Activated CD4-positive, alpha-beta T cell treated with anti-CD3 and anti-CD28 coated beads for 24 hours (primary cell): ENCODE measurements at places on chromosomes 13 and 19.

GRCh38 chr19:28785971-28786370, 427.0 kb downstream of the UQCRFS1 start:
- DNase-seq, result no peak

GRCh38 chr19:35328851-35329285, at the start of gene CD22:
TSS of gene CD22 (plus strand) at chr19:35329187. CDS start at chr19:35332041, 2,854 bp downstream.
- no peak for DNase-seq

DNA sequence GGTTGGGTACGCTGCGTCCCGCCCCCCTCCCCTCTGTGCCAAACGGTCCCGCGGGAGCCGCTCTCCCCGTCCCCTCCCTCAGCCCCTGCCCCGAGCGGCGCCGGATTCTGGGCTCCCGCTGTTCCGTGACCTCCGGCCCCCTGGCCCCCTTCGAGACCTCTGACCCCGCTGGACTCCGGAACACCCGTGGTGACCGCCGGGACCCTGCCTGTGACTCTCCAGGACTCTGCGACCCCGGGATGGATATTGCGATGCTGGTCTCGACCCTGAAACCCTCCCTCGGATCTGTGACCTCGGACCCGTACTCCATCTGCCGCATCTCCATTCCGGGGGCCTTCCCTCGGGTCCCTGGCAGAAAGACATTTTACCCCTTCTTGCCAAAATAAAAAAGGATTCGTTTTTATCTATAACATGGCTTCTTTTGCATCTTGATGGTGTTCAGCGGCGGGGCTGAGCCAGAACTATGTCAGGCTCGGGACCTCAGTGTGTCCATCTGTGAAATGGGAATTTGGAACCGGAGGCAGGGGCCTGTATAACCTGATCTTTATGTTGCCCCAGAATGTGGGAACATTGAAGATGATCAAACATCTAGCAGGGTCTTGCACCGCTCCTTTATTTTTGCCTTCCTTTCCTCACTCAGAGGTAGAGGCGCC, 654 bp upstream of the MEGF8 start:
- no peak for DNase-seq

DNA sequence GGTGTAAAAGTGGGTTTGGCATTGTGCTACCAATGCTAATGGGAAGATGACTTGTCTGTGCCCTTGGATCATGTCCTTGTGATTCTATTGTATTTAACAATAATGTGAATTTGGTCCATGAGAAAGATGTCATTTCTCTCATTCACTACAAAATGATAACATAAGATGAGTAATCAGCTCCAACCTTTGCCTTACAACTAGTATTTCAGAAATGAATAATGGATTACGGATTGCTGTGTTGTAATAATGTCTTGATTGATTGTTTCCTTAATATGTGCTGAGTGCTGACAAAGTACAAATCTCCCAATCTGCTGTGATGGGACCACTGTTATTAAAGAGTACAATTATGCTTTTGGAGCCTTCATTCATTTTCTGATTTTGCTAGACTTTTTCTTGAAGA, 375.0 kb downstream of the PCDH9 start:
- DNase-seq, result no peak

GRCh38 chr13:30299786-30300185, 7.6 kb downstream of the KATNAL1 start:
- DNase-seq, result no peak

DNA sequence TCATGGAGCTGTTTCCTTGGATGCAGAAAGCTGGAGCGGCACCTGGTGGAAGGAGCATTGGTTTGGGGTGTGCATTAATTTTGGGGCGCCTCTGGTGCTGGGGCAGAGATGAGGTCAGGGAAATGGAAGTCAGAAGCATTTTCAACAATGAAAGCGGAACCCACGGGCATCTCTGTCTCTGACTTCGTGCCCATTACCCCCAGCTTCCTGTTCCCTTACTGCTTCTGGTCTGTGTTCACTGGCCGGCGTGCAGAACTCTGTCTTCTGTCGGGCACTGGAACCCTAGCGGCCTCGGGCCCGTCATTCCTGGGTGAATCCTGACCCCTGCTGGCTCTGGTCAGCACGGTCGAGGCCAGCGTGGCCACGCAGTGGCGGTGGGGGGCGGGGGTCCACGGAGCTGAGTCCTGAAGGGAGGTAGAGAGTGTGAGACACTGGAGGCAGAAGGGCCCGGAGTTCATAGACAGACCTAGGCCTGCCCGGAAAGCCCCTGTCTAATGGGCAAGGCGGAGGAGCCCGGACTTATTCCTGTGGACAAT, 7.9 kb upstream of the LINGO3 start:
- DNase-seq, result no peak

- DNase-seq, result no peak
Observed at GRCh38 chr19:31255174-31255799, 93.9 kb downstream of the TSHZ3 start.

DNA sequence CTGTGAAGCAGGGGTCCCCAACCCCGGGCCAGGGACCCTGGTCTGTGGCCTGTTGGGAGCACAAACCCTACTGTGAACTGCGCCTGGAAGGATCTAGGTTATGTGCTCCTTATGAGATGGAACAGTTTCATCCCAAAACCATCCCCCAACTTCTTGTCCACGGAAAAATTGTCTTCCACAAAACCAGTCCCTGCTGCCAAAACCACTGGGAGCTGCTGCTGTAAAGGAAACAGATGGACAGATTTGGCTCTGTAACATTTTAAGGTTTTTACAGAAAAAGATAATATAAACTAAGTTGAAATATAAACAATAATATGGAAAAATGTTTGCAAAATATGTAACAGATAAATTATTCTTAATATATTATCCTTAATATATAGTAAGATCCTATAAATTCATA, 73.7 kb downstream of the COG6 start:
- DNase-seq, result no peak

DNA sequence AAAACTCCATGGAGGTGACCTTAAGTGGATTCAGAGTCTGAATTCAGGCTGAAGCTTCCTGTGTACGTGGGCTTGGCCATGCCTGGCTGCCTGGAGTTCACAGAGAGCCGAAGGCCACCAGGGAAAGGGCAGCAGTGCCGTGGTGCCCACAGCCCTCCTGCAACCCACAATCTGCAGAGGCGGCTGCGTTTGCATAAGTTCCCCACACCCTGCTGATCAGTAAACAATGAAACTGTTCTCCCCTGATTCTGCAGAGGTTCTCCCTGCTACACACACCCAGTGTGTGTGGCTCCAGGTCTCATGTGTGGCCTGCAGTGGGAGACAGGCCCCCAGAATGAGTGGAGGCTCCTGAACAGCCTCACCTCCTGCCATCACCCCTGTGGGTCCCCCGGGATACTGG, 126.9 kb upstream of the SLC7A1 start:
- DNase-seq, result no peak

GRCh38 chr13:80101040-80101439, 239.9 kb downstream of the SPRY2 start:
- no peak for DNase-seq

- no peak for DNase-seq
Observed at GRCh38 chr19:30228835-30229524, 143.2 kb upstream of the ZNF536 start.

GRCh38 chr13:42875475-42876269, 94.3 kb downstream of the FAM216B start:
- no peak for DNase-seq

GRCh38 chr13:27360562-27360961, 63.9 kb upstream of the GTF3A start:
- DNase-seq, result no peak

DNA sequence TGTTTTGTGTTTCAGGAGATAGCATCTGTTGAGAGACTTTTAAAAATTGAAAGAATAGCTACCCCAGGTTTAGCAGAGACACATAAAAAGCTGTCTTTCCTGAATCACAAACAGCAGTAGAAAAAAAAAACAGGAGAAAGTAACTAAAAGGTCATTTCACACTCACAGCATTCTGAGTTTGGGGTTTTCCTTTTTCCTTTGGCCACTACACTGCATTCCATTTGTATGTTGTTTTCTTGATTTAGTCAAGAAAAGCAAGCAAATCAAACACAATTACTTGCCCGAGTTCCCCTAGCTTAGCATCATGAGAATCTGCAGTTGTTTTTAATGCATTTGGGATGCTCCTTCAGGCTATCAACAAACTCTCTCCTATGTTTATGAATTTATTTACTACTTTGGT, 161.0 kb downstream of the KCTD12 start:
- no peak for DNase-seq
